Stimulated activated CD4-positive, alpha-beta T cell treated with anti-CD3 and anti-CD28 coated beads, Interleukin-2, amount 100 ng/mL, for 4 hours (primary cell): ENCODE measurements at places on chromosomes 2 and 18.

- peak; percentile 69 for DNase-seq
Measured at GRCh38 chr2:74515981-74516633, 1.9 kb downstream of the TLX2 start.

DNA sequence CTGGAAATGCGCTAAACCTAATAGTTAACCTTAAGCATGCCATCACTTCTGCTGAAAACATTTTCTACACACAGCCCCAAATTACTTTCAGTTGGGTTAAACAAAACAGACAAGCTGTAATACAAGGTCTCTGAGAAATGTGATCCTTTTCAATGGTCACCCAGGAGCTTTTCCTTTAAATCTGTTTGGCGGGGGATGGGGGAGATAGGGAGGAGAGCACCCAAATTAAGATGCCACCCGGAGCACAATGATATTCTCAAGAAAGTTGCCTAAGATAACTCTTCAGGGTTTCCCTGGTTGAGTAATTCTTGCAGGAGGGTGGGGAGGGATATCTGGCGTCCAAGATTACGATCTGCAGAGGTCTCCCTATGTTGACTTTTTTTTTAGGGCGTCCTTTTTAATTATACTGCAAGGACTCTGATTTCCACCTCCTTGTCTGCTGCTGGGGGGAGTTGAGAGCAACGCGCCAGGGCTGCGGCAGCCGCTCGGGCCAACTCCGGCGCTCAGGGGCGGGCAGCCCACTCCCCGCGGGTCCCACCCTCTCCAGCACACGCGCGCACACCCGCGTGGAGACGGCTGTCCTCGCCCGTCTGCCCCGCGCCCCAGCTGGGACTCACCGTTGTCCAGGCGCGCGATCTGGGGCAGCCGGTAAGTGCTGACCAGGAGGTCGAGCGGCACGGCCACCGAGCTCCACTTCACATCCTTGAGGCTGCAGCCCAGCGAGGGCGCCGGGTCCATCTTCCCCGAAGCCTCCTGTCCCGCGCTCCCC is 807 bp downstream of the GAREM1 start:
- DNase-seq, result no peak

GRCh38 chr2:18988631-18989232 is 369.7 kb downstream of the OSR1 start:
- no peak for DNase-seq

- DNase-seq, result no peak
Measured at GRCh38 chr18:77140439-77141109, 8.0 kb upstream of the MBP start.

GRCh38 chr2:230956827-230957755 is 32.0 kb upstream of the GPR55 start:
- no peak for DNase-seq

- no peak for DNase-seq
Measured at GRCh38 chr2:168780669-168781071, 21.8 kb upstream of the NOSTRIN start.
